ENCODE measurements at places on chromosomes 3 and 15. TPM values are rescaled to one million over a fixed set of nuclear protein-coding genes. Genes with fewer than 3 reads are reported as not detected.
A peak's percentile ranks its signal among the peaks of the same experiment; 100 is the strongest.

DNA sequence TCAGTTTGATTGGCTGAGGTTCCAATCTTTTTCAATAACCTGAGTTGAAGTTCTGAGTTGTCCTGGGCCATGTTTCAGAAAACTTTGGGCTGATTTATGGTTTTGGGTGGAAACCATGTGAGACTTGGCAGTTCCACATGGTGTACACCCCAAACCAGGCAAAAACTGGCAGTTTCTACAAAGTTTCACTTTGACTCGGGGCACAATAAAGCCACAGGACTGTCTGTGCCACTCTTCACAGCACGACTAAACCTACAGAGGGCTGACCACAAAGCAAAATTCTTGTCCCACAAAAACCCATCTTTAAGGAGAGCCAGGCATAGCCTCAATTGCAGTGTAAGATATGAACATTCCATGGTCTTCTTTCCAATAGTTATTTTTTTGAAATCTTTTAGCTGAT lies 155.0 kb downstream of the DUT start:
- no peak for DNase-seq

DNA sequence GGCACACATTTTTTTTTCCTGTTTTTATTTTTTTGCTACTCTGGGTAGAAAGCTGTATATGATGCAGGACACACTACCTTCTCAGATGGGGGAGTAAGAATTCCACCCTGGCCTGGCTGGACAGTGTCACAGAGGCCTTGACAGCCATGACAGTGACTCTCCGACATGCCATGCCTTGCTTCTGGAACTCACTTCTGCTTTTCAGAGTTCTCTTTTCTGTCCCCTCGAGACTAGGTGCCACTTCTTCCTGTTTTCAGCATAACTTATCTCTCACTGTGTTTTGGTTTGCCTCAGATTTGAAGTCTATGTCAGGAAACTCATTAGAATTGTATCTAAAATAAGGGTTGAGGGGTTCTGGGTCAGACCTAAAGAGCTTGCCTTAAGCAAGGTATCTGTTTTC lies 69.1 kb upstream of the SEC13 start:
- DNase-seq: no peak

DNA sequence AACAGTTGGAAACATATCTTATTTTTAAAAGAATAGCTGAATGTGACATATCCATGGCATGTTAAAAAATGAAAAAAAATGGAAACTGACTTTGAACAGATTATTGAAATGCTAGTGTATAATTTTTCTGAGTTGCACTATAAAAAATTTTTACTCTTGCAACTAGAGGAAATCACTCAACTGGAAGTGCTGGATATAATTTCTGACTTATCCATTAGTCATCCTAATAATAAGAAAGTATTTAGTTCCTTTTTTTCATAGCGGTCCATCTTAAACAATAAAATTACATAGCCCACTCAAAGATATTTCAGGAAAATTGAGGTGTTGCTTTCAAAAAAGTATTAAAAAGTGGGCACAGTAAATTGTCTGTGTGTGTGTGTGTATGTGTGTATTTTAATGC lies 80.7 kb downstream of the MBNL1 start:
- no peak for DNase-seq

DNA sequence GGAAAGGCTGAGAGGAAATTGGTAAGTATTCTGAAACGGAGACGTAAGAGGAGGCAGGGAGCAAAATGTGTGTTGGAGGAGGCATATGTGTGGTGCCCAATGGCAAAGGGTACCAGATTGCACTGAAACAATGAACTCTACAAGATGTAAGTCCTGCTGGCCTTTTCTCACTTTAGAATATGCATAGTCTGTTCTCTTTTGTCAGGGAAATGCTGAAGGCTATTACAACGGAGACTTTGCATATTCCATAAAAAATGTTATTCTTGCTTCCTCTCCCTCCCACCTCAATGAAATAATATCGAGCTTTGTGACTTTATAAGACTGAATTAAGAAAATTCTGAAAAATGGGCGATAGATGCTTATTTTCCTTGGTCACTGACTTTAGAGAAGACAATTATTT lies 85.9 kb downstream of the PEX5L start:
- DNase-seq: no peak

DNA sequence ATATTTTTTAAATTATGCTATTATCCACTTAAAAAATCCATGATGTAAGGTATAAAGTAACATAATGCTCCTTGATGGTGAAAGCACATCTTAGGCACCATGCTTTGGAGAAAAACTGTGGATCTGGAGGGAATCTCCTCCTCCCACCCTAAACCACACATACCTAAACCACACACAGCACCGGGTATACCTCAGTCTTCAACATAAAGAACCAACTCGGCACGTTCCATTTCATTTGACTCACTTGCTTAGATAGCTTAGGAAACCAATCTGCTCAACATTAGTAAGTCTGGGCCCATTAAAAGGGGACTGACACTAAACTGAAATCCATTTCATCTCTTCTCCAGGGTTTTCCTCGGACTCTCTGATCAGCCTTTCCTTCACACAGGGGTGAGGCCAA lies 945.7 kb upstream of the CFAP20DC start:
- DNase-seq: no peak

GRCh38 chr15:63978511-63979261 lies 67.6 kb downstream of the DAPK2 start:
- DNase-seq: no peak

Gene C3orf20
- under 0.01 TPM for total RNA-seq

- no peak for DNase-seq
Measured at GRCh38 chr15:37149146-37149545, 48.8 kb upstream of the MEIS2 start.

DNA sequence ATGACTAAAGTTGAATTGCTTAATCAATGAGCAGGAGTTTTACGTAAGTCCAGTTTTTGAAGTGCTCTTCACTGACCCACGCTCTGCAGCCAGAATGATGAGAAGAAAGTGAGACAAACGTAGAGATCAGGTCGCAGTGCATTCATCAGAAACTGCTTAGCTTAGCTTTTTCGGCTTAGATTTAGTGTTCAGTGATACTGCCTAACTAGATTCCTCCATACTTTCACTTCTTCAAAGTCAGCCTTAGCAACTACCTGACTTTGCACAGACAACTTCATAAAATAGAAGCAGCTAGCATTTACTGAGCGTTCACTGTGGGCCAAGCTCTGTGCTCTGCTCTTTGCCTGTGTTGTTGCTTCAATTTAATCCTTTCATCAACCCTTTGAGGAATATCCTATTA lies 116.1 kb downstream of the KCNH8 start:
- no peak for DNase-seq

DNA sequence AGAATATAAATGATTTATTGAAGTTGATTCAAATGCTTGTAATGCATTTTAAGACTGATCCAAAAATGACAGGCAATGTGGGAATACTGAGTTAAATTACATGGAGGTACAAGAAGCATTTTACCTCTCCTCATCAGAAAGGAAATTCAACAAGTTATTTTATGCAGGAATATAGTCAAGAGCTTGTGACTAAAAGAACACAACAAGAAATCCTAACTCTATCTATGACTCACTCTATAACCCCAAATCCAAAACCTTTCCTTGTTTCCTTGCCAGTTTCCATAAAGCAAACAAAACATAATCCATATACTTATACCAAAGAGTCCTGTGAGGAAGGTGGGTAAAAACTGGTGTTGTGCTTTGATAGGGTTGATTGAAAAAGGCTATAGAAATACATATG lies 30.8 kb downstream of the SIN3A start:
- DNase-seq: peak; percentile 83

DNA sequence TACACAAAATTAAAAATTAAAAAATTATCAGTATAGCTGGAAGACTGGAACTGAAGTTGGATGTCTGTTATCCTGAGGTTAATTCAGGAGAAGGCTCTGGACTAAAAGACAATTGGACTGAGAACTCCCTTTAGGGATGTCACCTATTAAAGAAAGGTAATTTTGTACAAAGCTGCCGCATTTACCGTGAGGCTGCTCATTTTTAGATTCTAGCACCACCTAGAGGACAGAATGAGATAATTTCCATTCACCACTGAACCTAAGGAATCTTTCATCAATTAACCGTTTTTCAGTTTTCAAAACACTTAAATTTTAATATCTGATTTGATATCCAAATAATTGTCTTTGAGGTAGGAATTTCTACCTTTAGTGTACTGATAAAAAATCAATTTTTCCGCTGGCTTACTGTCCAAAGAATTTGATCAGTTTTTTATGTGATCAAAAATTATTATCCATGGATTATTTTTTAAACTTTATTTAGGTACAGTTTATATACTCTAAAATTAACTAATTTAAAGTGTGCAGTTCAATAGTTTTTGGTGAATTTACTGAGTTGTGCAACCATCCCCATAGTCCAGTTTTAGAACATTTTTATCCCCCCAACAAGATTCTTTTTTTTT lies 106.7 kb upstream of the TNIK start:
- DNase-seq: no peak

GRCh38 chr3:16884084-16884747 lies 539 bp upstream of the PLCL2 start:
- peak; percentile 96 for DNase-seq

Gene SKOR1
- total RNA-seq: 0.36 TPM

DNA sequence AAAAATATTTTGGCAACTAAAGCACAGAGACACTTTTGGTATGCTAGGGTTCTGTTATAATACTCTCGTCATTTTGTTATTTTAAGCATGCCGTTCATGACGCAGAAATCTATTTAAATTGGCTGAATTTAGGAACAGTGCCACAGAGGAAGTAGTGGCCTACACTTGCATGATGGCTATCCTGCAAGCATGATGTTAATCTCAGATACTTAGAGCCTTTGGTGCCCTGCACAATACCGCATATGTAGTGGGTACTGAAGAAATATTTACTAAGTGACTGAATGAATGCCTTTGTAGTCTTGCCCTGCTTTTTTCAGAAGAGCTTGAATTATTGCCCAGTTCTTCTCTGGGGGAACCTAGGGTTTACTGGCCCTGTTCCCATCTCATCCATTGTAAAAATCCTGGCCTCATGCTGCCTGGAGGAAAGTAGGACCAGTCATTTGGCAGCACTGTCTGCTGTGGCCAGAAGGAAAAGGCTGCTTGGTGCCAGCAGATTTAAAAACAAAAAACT lies 79.0 kb downstream of the SERPINI1 start:
- DNase-seq: peak; percentile 84

DNA sequence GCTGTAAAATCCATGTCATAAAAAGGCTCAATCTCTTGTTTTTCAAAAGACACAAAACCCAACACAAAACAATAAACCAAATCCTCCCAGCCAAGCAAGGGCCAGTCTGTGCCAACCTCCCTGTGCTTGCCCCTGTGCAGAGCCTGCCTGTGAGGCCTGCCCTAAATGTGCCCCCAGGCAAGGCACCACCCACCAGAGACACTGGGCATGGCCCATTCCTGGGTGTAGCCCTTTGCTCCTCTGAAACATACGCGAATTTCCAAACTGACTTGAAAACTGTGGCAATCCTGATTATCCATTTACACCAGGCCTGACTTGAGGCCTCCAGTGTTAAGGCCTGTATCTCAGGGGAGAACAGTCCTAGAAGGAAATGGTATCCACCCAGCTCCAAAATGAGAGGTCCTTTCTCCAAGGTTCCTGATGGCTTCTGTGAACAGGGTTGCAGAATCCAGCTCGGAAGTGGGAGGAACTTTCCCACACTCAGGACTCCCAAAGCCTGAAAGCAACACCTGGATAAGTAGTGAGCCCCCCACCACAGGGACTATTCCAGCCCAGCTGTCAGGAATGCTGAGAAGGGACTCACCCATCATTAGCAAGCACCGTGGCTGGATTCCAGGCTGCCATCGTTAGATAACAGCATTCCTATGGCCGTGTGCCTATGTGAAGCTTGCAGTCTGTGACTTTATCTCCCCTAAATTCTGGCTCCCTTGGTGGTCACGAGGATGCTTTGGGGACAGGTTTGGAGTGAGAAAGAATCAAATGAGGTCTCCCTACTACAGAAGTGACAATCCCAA lies 61.8 kb downstream of the CACNA2D2 start:
- DNase-seq: no peak

- DNase-seq: no peak
Measured at GRCh38 chr15:85570336-85570735, 189.9 kb downstream of the AKAP13 start.

- no peak for DNase-seq
Measured at GRCh38 chr3:19190602-19191001, 42.3 kb downstream of the KCNH8 start.

DNA sequence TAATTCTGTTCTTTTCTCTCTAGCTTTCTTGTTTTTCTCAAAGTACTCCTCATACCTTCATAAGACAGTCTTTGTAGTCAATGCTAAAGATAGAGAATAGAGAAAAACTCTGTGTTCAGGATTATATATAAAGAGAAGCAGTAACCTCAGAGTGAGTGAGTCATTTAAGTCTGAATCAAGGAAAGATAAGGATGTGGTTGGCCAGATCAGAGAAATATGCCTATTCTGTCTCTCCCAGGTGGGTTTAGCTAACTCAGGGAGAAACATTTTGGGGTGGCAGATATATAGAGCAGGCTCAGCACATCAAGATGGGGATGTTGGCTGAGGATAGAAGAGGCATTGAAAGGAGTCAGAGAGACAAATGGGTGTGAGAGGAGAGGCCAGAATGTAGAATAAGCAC lies 31.4 kb downstream of the GTF2E1 start:
- no peak for DNase-seq

Gene PCLAF
- 20.6 TPM for total RNA-seq

DNA sequence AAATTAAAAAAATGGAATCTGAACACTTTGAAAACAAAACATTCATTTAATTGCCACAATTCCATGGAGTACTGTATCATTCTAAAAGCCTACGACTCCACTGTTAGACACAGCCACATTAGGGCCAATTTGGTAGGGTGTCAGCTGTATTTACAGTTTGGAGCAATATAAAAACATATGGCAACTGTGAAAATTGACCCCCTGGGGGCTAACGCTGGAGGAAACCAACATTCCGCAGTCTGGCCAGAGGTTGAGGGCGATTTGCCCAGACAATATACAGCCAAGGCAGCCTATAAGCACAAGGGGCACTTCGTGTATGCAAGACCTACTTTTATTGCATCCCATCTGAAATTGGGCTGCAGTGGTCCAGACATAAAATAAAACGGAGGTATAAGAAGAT lies 476.5 kb upstream of the WNT5A start:
- DNase-seq: no peak
